ENCODE measurements at places on chromosomes 3 and 15. TPM values are rescaled to one million over a fixed set of nuclear protein-coding genes. Genes with fewer than 3 reads are reported as not detected.

AMT gene
- total RNA-seq: 10.3 TPM

ALCAM gene
- 8.2 TPM for total RNA-seq

CRYGS gene
- total RNA-seq: 6.7 TPM

DNA sequence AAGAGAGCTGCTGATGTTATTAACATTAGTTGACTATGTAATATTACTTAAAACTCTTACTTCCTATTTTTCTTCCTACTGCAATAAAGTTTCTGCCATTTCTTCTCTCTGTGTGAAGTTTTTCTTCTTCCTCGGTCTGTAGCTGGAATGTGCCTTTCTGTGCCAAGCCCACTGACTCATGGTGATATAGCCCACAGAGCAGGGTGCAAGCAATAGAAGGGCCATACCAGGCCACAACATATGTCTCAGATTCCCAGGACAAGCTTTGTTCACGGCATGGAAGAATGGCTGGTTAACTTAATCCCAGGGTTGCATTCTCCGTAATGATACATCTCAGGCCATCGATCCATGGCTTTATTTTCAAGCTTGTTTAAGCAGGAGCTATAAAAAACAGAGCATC, 815.3 kb downstream of the TUSC7 start:
- DNase-seq: no peak

- DNase-seq: no peak
These were observed 208.3 kb downstream of the THSD4 start for GRCh38 chr15:71323584-71323983.

DNA sequence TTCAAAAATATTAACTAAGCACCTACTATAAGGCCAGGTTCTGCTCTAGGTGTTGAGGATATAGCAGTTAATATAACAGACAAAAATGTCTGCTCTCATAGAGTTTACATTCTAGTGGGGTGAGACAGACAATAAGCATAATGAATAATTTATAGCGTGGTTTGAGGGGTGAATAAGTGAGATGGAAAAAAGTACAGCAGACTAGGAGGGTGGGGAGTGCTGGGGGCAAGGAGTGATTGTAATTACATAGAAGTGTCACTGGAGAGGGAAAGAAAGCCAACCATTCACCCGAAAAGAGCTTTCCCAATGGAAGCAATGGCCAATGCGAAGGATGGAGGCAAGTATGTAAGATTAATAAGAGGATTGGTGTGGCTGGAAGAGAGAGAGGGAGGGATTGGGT, 552.9 kb upstream of the KCNMB2 start:
- no peak for DNase-seq

DNA sequence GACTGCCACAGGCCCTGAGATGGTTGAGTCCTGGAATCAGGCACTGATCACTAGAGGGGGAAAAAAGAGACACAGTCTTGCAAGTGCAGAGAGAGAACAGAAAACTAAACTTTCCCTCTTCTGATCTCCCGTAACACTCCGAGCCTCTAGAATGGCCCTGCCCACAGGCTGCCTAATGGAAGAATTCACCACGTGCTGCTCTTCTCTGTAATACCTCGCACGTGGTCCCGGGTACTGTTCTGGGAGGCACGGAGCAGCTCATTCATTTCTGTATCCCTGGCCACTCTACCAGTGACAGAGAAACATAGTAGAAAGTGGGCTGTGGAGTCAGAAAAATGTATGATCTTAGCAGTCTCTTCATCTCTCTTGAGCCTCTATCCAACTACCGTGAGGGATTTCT, 30.4 kb downstream of the VGLL4 start:
- no peak for DNase-seq

GRCh38 chr3:124565013-124565412, 165.2 kb upstream of the UMPS start:
- peak; percentile 52 for DNase-seq

P2RY13 gene
- total RNA-seq: not detected

VGLL4 gene
- 37.8 TPM for total RNA-seq

ZNF620 gene
- total RNA-seq: 4.5 TPM

DNA sequence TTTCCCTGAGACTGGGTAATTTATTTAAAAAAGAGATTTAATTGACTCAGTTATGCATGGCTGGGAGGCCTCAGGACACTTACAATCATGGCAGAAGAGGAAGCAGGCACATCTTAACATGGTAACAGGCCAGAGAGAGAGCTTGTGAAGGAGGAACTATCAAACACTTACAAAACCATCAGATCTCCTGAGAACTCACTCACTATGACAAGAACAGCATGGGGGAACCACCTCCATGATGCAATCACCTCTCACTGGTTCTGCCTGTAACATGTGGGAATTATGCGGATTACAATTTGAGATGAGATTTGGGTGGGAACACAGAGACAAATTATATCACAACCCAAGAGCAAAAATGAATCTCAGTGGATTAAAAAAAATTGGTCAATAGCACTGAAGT, 416.0 kb upstream of the TMCO5A start:
- DNase-seq: no peak

DNA sequence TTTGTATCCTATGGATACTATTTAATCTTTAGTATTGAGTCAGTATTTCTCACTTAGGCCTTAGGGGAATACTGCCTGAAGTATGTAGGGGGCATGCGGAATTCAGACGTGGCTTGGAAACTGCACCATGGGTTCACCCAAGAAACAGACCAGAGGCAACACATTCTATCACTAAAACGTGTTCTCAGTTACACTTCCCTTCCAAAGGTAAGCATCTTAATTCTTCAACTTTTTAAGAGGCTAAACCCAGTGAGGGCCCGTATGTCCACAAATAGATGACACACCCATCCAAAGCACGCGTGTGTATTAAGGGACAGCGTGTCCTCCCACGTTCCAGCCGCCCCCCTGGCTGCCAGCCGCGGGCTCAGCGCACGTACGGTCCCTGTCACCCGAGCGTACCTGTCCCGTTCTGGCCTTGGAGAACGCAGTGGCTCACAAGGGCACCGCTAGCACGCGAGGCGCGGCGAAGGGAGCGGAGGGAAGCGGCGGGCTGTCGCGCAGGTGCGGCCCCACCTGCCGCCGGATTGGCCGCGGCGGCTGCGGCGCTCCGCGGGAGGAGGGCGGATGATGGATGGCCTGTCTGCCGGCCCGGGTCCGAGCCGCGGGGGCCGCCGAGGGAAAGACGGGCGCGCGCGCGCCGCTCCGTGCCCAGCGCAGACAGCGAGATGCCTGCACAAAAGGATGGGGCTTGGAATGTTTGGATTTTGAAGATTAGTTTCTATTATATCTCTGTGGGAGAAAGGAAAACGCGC, 1003.9 kb upstream of the NR2F2 start:
- DNase-seq: no peak

GABRR3 gene
- total RNA-seq: not detected

GRCh38 chr15:42010434-42010833, 10.4 kb downstream of the PLA2G4E start:
- DNase-seq: no peak

DNA sequence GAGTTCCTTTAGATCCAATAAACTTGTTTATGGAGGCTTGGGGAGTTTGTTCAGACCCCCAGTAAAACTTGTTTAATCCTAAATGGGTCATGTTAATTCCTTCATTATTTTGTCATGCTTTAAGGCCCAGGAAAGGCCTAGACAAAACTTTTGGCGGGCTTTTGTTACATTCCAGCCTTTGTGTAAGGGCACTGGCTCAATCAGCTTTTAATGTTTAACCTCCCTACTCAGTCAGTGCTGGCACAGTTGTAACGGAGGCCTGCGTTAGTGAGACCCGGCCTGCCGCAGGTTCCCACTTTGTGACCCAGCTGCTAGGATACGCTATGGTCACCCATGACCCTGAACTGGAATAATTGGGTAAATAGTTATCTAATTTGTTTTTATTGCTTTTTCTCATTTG, 59.2 kb downstream of the OXSM start:
- DNase-seq: no peak

ZNF770 gene
- total RNA-seq: 50.2 TPM

DNA sequence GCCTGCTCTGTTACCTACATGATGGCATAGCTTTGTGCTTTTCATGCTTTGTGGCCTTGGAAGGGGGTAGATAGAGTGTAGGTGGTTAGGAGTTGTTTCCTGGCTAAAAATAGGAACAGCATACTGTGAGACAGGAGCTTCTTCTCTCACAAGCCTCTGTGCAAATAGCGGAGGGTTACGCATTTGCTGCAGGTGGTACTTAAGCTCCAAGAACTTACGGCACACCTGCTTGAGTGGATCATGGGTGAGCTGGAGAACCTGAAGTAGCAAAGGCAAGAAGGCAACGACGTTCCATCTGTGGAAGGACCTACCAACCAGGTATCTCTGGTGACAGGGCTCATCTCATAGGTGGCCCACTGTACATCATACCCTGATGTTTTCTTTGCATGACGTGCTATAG, 66.0 kb downstream of the ST6GAL1 start:
- no peak for DNase-seq

DNA sequence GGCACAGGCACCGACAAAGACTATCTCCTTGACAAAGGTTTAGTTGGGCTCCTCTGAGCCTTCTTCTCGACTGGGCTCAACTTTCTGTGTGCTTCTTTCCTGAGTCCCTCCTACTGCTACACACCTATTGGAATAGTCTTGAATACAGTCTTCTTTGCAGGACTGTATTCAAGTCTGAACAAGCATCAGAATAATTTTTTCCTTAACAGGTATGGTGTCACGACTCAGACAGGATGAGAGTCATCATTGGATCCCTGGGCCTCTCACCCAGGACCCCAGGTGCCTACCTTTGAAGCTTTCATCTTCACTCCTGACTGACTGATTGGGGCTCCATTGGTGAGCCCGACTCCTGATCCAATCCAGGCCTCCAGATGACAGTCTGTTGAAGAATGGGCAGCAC, 66.3 kb downstream of the CRYGS start:
- no peak for DNase-seq
